ENCODE measurements at places on chromosomes 12 and 14.

DNA sequence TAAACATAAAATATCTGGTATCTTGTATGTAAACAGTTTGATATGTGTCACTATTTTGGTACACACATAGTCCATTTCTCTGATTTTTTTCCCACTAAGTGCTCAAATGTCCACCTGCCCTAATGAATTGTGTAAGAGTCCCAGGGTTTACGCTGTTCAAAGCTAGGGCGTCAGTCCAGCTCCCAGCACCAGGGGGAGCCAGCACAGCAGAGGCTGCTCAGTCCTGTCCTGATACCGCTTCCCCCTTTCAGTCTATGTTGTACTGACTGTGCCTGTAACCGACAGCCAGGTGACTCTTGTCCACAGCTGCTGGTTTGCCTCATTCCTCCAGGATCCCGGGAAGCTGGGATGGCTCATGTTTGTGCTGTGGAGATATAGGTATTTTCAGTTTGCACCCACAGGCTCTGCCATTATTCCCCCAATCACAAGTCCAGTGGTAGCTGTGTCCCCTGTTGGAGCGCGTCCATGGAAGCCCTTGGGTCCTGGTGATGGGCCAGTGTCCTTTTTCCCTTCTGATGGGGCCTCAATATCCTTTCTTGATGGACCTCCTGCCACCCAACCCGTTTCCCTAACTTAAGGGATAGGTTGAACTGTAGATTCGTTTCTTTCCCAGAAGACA is 242.0 kb downstream of the NEDD1 start:
- peak; percentile 62 for DNase-seq

DNA sequence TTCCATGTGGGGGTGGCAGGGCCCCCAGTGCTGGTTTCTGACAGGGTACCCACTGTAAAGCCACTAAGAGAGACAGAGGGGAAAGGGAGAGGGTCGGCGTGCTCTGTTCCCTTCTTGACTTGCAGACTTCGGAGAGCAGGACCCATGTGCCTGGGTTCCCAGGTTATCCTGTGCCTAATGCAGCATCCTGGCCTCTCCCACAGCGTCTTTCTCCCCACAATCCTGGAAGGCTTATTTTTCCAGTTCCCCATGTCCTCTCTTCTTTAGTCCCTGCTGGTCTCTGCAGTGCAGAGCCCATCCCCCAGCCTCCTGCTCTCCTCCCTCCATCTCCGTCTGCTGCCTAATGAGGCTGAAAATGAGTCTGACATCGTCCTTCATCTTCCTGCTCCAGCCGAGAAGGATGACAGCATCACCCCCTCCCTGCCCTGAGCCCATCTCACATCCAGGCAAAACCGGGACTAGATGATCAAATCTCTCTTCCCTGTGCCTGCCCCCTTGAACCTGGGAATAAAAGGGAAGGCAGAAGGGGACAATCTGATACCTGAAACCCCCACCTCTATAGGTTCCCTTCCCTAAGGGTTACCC is 15.1 kb downstream of the CALCOCO1 start:
- DNase-seq: no peak

GRCh38 chr14:78316052-78316451 is 145.9 kb downstream of the NRXN3 start:
- no peak for DNase-seq

DNA sequence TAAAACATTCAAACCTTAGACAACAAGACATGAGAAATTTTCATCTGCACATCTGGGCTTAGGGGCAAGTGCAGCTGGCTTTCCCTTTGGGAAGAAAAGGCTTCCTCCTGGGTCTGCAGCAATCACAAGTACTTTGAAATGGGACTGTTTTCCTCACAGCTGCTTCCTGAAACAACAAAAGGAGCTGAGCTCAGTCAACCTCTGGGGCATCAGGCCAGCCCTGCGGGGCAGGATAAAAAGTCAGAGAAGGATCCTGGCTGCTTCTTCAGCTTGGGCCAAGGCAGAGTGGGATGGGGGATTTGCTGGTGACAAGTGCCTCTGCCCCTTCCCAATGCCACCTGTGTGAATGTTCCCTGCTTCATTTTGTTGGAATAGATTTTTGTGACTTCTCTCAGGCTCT is 16.2 kb upstream of the SDR39U1 start:
- DNase-seq: no peak

- DNase-seq: peak; percentile 22
Observed at GRCh38 chr14:96077983-96078624, 38.9 kb downstream of the C14orf132 start.

DNA sequence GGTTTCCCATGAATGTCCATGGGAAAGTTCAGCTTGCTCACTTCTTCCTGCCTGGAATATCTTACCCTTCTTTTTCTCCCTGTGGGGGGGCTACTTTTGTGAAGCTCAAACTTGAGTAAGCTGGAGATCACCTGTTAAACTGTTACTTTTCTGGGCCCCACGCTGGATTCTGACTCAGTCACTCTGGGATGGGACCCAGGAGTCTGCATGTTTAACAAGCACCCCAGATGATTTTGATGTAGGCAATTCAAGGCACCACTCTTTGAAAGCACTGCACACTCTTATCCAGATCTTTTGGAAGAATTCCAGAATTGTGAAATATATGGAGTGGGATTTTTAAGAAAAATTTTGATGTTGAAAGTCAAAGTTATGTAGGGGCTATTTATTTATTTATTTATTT is 46.3 kb upstream of the IGF1 start:
- DNase-seq: no peak

DNA sequence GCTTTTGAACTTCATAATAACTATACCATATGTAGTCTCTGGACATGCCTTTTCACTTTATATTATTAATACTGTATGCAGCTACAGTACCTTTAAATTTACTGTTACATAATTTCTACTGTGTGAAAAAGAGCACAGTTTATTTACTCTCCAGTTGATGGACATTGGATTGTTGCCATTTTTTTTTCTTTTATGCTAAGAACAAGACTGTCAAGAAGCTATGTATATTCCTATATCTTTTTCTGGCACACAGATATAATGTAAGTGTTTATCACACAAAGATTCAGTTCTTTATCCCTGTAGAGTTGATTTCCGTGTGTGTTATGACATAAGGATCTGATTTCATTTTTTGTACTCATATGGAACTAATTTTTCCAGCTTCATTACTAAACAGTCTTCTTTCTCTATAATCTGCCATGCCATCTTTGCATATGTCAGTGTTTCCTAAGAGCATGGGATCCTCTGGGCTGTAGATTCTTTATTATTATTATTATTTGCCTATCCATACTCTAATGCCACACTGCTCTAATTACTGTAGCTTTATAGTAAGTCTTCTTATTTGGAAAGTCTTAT is 593.0 kb upstream of the ATP2B1 start:
- peak; percentile 30 for DNase-seq

DNA sequence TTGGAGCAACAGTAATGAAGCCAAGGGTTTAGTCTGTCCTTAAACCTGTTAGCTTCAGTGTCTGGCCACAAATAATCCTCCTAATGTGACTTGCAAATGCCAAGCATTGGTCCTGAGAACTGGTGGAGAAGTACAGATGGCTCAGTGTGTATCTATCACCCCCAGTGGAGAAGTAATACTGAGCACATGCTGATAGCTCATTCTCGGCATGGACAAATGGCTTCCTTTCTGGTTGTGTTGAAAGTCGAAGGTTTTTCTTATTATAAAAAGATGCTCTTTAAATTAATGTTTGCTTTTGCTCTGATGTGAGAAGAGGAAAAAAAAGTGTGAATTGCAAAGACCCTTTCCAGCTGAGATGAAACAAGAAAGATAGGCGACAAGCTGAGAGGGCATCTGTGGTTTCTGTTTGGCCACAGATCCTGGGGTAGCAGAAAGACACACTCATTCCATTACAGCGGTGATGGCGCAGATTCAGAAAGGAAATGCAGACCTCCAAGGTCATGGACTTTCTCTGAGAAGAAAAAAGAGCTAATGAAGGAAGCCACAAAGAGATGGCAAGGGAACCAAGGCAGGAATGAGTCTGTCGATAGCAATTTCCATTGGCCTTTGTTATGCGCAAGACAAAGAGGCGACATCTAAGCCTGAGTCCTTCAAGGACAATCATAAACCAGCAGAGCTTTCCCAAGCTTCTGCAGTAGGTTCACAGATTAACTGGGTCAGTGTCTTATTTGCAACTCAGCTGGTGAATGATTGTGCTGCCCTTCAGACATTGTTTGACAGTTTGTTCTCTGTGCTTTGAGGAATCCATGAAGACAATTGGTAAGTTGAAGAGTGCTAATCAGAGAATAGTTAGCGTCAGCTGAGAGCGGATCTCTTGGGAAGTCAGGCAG is 155.5 kb upstream of the RGS6 start:
- no peak for DNase-seq

GRCh38 chr14:28745176-28745575 is 21.4 kb upstream of the FOXG1 start:
- DNase-seq: no peak

- DNase-seq: no peak
Observed at GRCh38 chr14:85546390-85546789, 16.4 kb downstream of the FLRT2 start.

DNA sequence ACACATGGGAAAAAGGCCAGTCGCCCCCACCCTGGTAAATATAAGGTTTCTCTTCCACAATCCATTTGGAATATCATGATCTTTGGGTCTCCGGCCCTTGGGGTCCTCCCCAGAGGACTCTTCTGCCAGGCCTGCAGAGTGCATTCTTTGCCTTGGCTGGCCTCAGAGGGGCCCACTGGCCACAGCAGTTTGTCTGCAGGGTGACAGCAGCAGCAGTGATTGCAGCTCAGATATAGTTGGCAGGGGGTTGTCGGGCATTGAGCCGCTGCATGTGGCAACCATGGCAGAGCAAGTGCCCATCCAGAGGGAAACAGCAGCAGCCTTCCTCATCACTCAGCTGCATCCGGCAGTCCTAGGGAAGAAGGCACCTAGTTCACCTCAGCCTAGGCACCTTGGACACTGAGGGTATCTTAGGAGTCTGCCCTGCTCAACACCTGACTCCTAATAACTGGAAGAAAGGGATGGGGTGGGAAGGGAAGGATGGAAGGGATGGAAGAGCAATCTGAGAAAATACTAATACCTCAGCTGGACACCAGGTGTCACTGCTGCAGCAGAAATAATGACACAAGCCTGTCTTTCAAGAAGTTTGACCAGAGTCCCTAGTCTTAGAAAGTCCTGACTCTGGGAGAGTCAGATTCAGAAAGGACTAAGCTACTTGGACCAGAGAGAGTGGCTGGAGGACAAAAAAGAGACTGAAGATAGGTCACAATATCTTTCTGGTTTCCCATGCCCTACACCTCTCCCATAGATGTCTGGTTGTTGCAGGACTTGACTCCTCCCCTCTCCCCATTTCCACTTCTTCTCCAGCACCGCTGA is 8.9 kb downstream of the AJUBA start:
- peak; percentile 67 for DNase-seq

Measured in SK-N-SH (cell line).